Liver (tissue), 10 donors: ENCODE measurements at places on chromosomes 1 and 21. TPM values are rescaled to one million over a fixed set of nuclear protein-coding genes. Genes with fewer than 3 reads are reported as not detected.

C2CD4D gene
- polyA plus RNA-seq = 0.08 TPM

GPR52 gene
- polyA plus RNA-seq = not detected

HEYL gene
- polyA plus RNA-seq = 1.1 TPM

HUNK gene
- polyA plus RNA-seq = 0.17 TPM

OR2L8 gene
- not detected for polyA plus RNA-seq

TFF1 gene
- not detected for polyA plus RNA-seq

AMPD1 gene
- not detected for polyA plus RNA-seq

MYCL gene
- 2.4 TPM for polyA plus RNA-seq

EXTL1 gene
- polyA plus RNA-seq = not detected

CYB561D1 gene
- 1.3 TPM for polyA plus RNA-seq

F13B gene
- polyA plus RNA-seq = 42.3 TPM
